NCI-H1105 (cell line): ENCODE measurements at places on chromosomes 13 and 19.

DNA sequence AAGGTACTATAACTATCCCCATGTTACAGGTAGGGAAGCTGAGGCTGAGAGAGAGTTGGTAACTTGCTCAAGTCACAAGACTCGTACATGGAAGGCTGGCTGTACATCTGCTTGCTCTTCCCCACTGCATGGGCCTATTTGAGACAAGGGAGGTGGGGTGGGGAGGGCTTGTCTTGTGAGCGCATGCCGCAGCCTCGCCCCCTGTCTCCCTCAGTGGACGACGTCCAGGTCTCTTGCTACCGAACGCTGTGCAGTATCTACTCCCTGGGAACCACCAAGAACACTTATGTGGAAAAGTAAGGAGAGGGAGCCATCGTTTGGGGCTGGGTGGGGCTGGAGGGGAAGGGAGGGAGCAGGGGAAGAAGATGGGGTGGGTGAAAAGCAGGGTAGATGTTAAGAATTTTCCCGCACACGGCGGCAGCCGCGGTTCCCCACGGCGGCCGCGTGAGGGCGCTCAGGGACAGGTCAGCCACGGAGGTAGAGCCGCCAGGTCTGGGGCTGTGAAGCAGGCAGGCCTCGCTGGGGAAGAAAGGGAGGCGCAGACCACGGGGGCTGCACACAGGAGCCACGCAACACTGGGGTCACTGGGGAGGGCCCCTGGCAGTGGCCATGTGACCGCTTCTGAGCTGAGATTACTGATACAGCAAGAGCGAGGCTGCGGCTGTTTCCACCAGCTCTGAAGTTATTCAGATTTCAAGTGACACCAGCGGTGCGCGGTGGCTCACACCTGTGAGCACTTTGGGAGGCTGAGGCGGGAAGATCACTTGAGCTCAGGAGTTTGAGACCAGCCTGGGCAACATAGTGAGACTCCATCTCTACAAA lies 81.5 kb downstream of the RYR1 start:
- peak; percentile 21 for DNase-seq

DNA sequence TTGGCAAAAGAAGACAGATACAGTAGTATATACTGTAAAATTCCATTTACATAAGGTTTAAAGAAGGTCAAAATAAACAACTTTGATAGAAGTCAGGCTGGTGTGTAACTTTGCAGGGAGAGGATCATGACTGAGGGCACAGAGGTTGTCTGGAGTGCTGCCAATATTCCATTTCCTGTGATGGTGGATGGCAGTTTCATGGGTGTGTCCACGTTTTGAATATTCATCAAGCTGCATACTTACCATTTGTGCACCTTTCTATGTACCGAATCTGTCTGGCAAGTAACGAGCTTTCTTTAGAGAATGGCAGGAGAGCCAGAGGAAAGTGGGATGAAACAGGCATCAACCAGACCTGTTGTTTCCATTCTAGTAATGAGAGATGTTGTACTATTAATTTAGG lies 420.5 kb upstream of the HTR2A start:
- no peak for DNase-seq

- no peak for DNase-seq
These were observed 24.6 kb downstream of the CYP4F22 start for GRCh38 chr19:15532779-15533521.

DNA sequence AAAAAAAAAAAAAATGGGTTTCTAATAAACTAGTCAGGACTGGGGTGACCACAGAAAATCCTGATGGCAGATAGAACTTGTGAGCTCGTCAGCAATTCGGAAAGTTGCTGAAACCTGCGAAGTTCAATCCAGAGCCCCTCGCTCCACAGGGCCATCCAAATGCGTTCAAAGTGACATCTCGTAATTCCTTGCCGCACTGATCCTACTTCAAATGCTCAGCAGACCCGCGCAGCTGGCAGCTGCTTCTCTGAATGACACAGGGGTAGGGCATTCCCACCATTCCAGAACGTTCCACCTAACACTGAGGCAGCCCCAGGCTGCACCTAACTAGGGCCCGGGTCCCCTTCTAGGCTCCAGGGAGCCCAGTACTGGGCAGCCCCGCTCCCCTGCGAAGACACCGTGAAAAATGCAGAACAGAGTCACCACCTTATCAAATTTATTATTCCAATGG lies 4.8 kb upstream of the DAPK3 start:
- DNase-seq = no peak

DNA sequence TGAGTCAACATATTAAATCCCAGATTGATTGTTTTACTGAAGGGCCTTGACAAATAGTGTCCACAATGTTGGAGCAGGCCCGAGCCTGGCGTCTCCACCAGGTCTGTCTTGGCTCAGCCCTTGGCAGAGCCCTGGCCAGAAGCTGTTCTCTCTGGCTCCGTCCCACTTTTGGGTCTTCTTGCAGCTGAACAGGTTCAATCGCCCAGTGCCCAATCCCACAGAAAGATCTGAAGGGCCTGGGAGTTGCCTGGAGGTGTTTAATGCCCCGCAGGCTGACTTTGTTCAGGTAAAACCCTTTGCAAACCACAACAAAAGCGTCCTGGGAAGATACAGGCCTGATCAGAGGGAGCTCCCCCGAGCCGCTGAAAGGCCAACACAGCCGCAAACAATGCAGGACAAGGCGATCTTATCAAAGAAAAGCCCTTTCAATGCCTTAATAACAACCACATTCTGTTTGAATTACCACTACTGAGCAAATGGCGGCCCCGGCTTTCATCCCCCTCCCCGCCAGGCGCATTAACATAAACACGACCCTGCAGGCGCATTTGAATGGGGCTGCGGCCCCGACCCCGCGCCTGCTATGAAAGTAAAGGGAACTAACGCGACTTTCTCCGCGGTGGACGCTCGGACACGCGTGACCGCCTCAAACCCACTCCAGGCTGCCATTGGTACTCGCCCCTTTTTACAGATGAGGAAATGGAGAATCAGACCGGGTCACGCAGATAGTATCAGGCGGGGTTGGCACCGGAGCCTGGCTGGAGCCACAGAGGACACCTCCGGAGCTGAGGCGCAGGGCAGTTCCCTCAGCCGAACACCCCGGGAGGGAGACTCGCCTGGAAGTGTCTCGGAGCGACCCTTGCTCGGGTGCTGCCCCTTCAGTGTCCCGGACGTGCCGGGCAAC lies 3.1 kb downstream of the CDX2 start:
- DNase-seq = no peak

DNA sequence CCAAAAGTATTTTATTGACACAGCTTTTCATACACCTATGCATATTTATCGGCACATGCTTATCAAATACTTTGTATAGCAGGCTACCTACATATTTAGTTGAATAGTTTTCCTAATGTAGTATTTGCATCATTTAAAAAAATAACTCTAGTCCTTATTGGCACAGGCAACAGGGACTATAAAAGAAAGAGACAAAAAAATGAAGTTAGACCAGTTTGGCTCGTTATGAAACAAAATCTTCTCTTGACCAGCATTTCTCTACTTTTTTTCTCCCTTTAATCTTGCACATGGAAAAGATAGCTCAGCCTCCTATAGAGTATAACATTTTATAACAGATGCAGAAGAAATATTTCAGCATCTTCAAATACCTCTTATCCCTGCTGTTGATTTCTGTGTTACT lies 794.8 kb upstream of the MIR17HG start:
- no peak for DNase-seq
